ENCODE measurements at places on chromosomes 5 and 9. TPM values are rescaled to one million over a fixed set of nuclear protein-coding genes. Genes with fewer than 3 reads are reported as not detected.
A peak's percentile ranks its signal among the peaks of the same experiment; 100 is the strongest.

DNA sequence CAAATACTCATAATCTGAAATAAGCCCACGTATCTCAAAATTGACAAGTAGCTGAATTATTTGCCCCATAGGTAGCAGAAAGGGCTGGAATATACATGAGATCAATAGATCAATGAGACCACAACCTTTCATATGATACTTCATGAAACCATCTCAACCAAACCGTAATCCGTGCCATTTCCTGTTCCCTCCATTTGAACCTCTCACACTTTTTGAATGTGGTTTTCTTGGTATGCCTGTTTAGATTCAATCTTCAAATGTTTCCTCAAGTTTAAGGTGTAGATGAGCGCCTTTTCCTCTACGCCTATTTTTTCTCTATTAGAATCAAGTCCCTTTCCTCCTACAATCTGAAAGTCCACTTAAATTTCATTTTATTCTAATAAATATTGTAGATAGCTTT is 805.5 kb downstream of the EFNA5 start:
- DNase-seq = no peak

DNA sequence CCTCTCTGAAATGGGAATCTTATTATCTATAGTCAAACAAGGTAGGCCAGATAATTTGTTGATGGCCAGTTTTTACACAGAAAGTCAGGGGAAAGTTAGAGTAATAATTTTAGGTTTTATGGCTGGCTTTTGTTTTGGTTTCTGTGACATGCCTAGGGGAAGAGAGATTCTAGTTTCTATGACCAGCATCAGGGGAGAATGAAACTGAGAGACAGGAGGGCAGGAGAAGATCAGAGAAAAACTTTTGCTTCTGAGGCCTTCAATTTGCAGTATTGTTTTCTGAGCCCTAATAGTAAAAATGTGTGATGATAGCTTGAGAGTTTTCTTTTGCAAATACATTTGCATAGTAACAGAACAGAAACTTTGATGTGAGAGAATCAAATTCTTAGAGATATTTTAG is 564.3 kb downstream of the ZNF608 start:
- no peak for DNase-seq

DNA sequence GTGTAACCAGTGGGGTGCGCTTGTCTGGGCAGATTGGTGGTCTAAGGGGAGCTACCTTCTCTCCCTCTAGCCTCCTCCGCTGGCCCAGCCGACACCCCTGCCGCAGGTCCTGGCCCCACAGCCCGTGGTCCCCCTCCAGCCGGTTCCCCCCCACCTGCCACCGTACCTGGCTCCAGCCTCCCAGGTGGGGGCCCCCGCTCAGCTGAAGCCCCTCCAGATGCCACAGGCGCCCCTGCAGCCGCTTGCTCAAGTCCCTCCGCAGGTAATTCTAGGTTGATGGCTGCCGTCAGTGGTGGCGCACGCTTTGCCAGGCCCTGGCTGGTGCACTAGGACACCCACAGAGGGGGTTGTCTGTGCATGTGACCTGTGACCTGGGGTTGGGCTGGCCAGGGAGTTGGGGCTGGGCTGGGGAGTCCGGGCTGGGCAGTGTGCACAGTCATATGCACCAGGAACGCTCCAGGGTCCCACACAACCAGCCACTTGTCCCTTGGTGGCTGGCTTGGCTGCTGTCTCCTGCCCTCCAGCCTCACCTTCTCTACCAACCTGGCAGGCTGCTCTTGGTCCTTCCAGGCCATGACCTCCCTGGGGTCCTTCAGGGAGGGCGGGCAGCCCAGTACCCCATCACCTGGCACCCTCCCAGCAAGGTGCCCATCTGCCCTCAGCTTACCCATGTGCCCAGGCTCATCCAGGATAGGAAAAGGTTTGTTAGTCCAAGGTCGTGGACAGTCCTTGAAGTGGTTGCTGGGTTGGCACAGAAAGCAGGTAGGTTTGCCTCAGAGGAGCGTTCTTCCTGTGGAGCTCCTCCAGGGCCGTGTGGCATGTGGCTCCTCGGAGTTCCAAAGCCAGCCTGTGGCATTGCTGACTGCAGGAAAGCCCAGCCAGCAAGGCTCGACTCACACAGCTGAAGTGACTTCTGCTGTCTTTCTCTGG is 73.2 kb downstream of the WNK2 start:
- DNase-seq = peak; percentile 9

- DNase-seq = no peak
These were observed 89.7 kb upstream of the IRX2 start for GRCh38 chr5:2841208-2841607.

- DNase-seq = no peak
These were observed 3.7 kb downstream of the MCTP1 start for GRCh38 chr5:95281226-95281625.

IL3 gene
- 1.6 TPM for total RNA-seq

GRCh38 chr9:91734371-91734981 is 215.6 kb downstream of the ROR2 start:
- peak; percentile 64 for DNase-seq

ORM2 gene
- total RNA-seq = not detected

DNA sequence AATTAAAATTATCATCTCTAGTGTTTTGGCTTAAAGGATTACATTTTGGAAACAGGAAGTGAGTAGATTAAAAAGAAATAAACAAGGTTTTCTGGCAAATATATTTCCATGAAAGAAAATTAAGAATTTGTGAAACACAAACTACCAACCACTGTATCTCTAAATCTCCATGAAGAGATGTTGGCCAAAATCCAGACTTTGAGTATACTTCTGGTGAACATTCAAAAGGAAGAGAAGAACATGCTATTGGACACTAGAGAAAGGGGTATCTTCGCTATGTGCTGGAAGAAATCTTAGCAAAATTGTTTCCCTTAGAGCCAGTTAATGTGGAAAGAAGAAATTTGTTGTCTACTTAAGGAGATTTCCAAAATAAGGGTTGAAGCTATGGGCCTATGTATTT is 710.4 kb upstream of the CTNND2 start:
- no peak for DNase-seq

GRCh38 chr5:158451203-158451992 is 592.5 kb upstream of the CLINT1 start:
- DNase-seq = no peak

- DNase-seq = no peak
These were observed 185.9 kb downstream of the DAB2IP start for GRCh38 chr9:121837113-121837961.

- no peak for DNase-seq
These were observed 20.7 kb downstream of the LHX2 start for GRCh38 chr9:124032247-124032646.

BTNL8 gene
- not detected for total RNA-seq

DNA sequence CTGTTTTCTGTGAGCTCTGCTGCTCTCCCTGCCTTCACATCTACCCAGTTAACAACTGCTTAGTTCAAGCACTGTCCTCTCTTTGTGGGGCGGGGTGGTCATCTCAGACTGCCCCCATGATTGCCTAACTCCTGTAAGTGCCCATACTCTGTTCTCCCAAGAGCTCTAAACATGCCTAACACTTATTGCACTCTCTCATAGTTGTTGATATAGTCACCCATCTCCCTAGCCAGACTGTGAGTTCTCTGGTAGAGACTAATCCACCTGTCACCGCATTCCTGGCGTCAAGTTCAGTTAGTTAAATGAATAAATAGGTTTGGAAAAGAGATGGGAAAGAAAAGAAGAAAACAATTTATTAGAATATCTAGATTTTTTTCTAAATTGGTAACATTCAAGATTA is 18.3 kb upstream of the MUSK start:
- no peak for DNase-seq

AGPAT2 gene
- 18.8 TPM for total RNA-seq

GRCh38 chr9:95005278-95006143 is 279.0 kb downstream of the AOPEP start:
- DNase-seq = peak; percentile 27

DNA sequence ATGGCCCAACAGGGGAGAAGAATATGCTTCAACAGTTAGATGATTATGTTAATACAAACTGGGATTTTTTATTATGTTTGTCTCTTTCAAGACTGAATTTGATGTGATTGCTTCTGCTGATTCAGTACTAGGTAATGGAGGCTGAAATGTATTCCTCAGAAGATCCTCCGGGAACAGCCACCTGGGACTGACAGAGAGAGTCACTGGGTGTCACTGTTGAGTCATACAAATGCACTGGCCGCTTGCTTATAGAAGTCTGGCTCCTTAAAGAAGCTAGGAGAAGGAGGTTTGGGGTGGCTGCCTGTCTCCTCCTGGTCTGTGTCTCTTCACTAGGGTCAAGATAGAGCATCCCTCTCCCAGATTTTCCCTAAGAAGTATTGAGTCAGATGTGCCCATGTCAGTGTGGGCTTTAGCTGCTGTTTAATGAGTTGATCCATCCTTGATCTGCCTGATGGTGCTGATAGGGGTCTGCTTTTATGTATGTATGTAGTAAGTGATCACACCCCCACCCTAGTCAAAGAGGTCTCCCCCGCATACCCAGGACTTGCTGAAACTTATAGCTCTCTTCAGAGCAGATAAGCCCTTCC is 773.4 kb downstream of the BRINP1 start:
- no peak for DNase-seq

- no peak for DNase-seq
These were observed 378.8 kb downstream of the OSTF1 start for GRCh38 chr9:75467142-75467541.

DNA sequence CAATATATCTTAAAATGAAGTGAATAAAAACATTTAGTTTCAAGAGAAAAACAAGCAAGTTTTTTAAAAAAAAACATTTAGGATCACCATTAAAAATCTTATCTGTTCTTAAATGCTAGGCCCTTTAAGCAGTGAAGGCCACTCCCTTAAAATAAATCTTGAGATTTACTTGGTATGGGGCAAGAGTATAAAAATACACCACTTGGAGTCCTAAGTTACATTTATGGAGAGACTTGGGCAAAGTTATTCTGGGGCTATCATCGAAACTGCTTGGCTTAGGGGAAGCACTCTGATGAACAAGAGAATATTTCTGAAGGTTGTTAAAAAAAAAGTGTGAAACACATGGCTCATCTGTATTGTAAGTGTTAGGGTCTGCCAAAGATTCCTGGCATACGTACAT is 97.4 kb downstream of the NR3C1 start:
- DNase-seq = no peak

ZNF366 gene
- total RNA-seq = not detected

- DNase-seq = no peak
These were observed 166.2 kb downstream of the NFIB start for GRCh38 chr9:14147738-14148137.

IFNK gene
- total RNA-seq = not detected

DNA sequence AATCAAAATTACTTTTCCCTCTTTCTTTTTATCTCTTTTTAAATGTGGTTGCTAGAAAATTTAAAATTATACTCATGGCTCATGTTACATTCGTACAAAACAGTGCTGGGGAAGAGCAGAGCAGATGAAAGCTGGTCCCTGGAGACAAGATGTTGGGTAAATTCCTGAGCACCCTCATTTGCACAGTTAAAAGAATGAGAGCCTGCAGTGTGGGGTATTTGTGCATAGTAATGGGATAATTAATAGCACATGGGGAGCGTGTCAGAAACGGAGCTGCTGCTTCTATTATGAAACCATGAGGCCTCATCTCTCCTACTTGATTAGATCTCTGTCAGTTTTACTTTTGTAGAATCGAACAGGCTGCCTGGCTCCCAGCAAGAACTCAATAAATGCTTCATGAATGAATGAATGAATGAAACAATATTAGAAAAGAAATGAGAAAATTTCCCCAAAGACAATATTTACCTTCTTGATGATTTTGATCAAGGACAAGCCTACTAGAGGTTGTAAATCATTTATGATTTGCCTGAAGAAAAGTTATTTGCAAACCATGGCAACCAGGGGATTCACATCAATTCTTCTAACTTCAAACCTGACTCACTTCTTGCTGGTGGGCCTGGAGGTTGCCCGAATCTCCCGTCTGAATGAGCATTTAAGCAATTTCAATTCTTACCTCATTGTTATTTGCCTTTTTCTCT is 177.2 kb upstream of the TUT7 start:
- no peak for DNase-seq

SLC34A3 gene
- total RNA-seq = not detected

KLF4 gene
- total RNA-seq = 0.35 TPM

DNA sequence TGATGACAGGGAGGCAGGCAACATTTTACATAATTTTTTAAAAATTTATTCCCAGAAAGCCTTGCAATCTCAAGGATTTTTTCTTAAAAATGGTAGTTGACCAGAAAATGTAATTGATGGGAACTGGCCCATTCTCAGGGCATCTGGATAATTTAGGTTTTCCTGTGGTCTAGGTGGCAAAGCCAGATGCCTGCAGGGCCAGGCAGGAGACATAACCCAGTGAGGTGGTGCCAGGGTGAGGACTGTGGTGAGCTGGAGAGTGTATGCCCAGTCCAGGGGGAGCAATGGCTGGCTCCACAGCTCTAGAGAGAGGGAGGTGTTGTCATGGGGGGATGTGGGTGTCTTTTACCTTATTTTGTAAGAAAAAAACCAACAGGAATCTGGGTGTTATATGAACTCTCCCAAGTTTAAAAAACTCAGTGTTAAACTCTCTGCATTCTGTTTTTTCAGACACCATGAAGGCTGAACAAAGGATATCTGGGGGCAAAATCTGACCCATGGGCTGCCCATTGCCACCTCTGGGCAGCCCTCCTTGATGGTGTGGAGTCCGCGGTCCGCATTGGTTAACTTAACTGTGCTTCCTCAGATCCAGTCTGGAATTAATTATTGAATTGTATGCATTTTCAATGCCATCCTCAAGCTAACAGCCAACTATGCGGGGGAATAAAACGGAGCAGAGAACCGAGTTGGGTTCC is 43.9 kb downstream of the BOD1 start:
- DNase-seq = no peak

ATP6V0E1 gene
- total RNA-seq = 166 TPM

DNA sequence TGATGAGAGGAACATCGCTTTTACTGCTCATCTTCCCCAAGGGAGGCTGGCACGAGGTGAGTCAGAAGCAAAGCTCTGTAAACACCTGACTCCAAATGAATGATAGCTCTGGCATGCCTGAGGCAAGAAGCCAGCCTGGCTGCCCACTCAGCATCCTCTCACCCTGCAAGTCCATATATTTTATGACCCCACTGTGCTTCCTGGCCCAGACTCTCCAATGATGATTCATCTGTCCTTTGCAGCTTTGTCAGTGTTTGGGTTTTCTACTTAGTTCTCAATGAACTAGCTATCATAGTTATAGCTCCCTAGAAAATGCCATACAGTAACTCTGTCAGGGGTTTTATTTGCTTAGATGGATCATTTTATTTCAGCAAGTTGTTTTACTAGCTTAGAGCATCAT is 52.1 kb upstream of the FSTL4 start:
- DNase-seq = no peak

- no peak for DNase-seq
These were observed 216.9 kb downstream of the NR3C1 start for GRCh38 chr5:143186623-143187022.

Measured in activated CD4-positive, alpha-beta memory T cell treated with anti-CD3 and anti-CD28 coated beads, Interleukin-2, amount 10 ng/mL, durations not matched to agents 7 days and 5 days (primary cell).